Esophagus muscularis mucosa (tissue), 4 donors: ENCODE measurements at places on chromosomes 6 and 20. TPM values are rescaled to one million over a fixed set of nuclear protein-coding genes. Genes with fewer than 3 reads are reported as not detected.
A peak's percentile ranks its signal among the peaks of the same experiment; 100 is the strongest.

GRCh38 chr6:38192487-38192886 lies 373.0 kb downstream of the ZFAND3 start:
- H3K27me3 ChIP-seq = no peaks in the 10 kb centered on the region
- H3K36me3 ChIP-seq = peaks cover 4% of the 10 kb centered on the region
- no peak overlapping the region for H3K27ac ChIP-seq
- no peak overlapping the region for H3K4me3 ChIP-seq
- H3K4me1 ChIP-seq = no peaks in the 10 kb centered on the region
- no peak for DNase-seq

- no peak overlapping the region for H3K27ac ChIP-seq
- H3K4me1 ChIP-seq = peaks cover 13% of the 10 kb centered on the region
- H3K27me3 ChIP-seq = no peaks in the 10 kb centered on the region
- no peak overlapping the region for H3K4me3 ChIP-seq
- no peaks in the 10 kb centered on the region for H3K36me3 ChIP-seq
Measured at GRCh38 chr6:168915855-168916254, 337.8 kb downstream of the THBS2 start.

DNA sequence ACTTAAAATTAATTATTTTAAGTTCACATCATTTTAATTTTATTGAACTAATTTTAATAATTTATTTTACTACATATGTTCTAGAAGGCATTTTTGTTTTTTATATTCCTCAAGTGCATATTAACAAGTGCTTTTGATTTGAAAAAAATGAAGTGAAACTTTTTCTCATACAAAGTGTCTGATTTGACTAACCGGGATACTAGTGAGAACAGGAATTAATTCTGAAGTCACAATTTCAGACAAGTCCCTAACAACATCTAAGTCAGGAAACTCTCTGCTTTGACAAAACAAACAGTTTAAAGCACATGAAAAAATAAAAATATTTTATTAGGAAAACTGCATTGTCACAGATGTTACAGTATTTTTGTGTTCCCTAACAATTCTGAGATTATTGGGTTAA lies 1166.3 kb upstream of the CITED2 start:
- H3K27ac ChIP-seq = no peak overlapping the region
- no peak overlapping the region for H3K4me3 ChIP-seq
- H3K27me3 ChIP-seq = no peaks in the 10 kb centered on the region
- peaks cover 31% of the 10 kb centered on the region for H3K4me1 ChIP-seq
- H3K36me3 ChIP-seq = no peaks in the 10 kb centered on the region

DNA sequence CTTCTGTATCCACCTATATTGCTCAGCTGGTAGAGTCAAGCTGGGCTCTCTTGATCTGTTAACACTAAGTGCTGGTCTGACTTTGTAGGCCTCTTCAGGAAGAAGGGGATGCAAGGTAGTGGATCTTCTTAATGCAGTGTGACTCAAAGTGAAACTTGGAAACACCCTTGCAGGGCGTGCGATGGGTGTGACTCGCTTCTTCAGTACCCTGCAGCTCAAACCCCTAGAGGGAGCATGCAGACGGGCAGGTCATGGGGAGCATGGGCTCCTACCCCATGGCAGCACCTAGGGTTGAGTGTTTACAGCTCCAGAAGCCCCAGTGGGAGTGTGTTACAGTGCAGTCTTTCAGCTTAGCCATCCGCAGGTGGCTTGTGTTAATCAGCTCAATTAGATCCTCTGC lies 757 bp upstream of the SAMD3 start:
- DNase-seq = no peak
- H3K27ac ChIP-seq = no peak overlapping the region
- H3K4me3 ChIP-seq = no peak overlapping the region

GRCh38 chr6:79756496-79756895 lies 125.4 kb downstream of the SH3BGRL2 start:
- H3K27ac ChIP-seq = no peak overlapping the region
- H3K27me3 ChIP-seq = no peaks in the 10 kb centered on the region
- no peak for DNase-seq
- H3K4me1 ChIP-seq = no peaks in the 10 kb centered on the region

DNA sequence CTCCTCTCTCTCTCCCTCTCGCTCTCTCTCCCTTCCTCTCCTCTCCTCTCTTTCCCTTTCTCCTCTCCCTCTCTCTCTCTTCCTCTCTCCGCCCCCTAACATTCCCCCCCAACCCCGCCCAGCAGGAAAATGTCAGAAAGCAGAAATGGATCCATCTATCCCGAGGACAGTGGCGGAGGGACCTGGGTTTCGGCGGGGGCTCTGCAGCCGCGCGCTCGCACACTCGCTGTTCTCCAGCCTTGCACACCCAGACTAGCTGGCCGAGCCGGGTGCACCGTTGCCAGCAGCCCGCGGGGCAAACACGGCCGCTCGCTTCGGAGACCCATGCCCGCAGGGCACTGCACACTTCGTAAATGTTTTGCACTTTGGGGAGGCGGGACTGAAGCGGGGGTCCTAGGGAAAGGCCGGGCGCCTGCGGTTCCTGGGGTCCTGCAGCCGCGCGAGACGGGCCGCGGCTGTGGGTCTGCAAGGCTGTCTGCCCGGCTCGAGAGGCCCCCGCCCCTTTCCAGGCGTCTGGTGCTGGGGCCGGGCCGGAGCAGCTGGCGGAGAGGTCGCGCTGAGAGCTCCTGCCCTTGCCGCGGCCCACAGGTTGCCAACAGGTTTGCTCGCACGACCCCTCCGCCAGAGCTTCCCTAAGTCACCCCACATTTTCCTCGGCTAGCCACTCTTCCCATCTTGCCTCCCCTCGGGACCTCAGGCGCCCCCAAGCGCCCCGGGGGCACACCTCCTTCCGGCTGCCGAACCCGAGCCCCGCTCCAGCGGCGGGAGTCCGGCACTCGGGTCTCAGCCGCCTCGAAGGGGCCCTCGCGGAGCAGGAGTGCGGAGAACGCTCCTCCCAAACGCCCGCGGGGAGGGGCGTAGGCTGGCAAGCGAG lies 818 bp upstream of the MDGA1 start:
- peaks cover 5% of the 10 kb centered on the region for H3K27me3 ChIP-seq
- no peak for DNase-seq
- peak overlapping the region; percentile 73 for H3K27ac ChIP-seq
- H3K4me1 ChIP-seq = peaks cover 23% of the 10 kb centered on the region

DNA sequence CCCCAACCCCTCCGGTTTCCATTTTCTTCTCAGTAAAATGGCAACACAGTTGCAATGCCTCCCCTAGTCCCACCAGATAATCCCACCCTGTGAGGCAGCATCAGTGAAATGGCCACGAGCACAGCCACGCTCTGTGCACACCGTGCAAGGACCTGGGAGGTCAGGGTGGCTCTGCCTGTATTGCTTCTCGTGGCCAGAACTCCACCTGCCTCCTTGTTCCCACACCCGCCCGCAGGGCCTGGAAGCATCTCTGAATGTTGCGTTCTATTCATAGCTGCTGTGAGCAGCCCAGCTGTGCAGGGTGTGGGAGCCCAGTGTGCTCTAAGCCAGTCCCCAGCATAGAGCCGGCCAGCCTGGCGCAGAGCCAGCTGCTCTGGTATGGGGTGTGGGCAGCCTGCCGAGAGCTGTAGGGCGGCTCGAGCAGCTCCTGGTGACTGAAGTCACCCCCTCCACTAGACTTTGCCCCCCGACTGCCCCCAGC lies 161.1 kb downstream of the DLL1 start:
- no peak overlapping the region for H3K4me3 ChIP-seq
- H3K4me1 ChIP-seq = peaks cover 8% of the 10 kb centered on the region
- no peak overlapping the region for H3K27ac ChIP-seq
- H3K27me3 ChIP-seq = no peaks in the 10 kb centered on the region
- H3K36me3 ChIP-seq = no peaks in the 10 kb centered on the region
- no peak for DNase-seq

DNA sequence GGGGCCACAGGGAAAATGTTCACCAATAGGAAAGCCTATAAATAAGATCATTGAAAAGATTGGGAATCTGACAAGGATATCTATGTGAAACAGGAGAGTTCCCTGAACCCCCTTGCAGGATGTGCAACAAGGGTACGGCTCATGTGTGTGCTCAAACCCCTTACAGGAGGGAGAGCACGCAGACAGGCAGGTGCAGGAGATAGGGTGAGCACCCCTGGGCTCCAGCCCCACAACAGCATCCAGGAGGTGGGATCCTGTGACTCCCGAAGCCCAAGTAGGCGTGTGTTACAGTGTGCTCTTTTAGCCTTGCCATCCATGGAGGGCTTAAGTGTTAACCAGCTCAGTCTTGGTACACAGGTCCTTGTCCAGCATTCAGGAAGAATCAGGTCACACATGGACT lies 204.2 kb downstream of the BMP7 start:
- no peak for DNase-seq
- H3K27ac ChIP-seq = no peak overlapping the region
- no peaks in the 10 kb centered on the region for H3K27me3 ChIP-seq
- no peaks in the 10 kb centered on the region for H3K36me3 ChIP-seq
- H3K4me1 ChIP-seq = peaks cover 6% of the 10 kb centered on the region
- H3K4me3 ChIP-seq = no peak overlapping the region

DNA sequence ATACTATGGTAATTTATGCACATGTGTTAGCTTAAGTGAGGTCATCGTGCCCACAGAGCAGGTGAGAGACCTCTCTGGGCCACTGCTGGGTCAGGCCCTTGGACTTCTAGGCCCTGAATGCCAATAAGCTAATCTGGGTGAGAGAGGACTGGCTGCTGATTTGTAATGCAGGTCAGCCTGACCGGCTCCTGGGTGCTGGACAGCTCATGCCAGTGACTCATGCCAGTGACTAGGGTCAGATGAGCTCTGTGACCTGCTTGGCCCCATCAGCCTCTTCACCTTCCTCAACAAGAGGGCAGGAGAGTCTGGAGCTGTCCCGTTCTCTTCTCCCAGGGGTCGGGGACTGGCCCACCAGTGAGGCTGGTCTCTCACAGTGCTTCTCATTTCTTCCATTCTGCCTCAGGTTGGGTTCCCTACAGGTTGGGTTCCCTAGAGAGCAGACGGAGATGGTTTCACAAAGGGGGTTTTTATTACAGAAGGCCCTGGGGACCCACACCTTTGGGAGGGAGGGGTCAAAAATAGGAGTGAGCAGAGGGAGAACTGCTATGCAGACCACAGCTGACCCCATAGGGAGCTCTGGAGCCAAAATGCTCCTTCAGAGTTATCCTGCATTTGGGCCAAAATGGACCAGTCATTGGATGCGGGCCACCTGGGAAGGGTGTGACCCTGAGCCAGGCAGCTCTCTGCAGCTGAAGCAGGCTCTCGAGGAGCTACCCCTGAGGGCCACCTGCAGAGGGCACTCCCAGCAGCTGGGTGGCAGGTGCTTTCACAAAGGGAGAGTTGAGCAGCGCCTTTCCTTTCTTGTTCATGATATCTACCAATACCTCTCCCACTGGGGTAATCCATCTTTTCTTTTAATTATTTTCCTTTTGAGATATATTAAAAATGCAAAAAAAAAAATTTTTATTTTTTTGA lies 2.2 kb upstream of the OXT start:
- no peaks in the 10 kb centered on the region for H3K27me3 ChIP-seq
- no peak for DNase-seq
- no peak overlapping the region for H3K4me3 ChIP-seq
- H3K27ac ChIP-seq = no peak overlapping the region

DNA sequence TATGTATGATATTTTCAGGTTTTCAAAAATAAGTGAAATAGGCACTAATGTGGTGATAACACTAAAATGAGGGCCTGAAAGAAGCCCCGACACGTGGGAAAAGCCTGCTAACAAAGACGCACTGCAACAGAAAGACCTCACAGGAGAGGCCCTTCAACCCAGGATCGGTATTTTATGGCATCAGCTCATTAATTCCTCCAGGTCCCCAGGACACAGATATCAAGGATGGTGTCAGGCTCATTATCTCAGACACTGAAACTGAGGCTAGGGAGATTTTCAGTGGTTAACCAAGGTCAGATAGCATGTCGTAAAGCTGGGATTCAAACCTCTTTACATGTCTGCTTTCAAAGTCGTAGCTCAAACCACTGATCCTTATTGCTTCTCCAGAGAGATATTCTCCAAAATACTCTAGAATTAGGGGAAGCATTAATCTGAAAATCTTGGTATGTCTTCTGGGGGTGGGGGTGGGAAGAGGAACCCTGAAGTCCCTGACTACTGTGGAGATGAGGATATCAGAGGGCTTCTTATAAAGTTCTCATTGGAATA lies 64.1 kb downstream of the PPP1R3G start:
- no peaks in the 10 kb centered on the region for H3K4me1 ChIP-seq
- H3K27me3 ChIP-seq = no peaks in the 10 kb centered on the region
- H3K4me3 ChIP-seq = no peak overlapping the region
- DNase-seq = no peak

DNA sequence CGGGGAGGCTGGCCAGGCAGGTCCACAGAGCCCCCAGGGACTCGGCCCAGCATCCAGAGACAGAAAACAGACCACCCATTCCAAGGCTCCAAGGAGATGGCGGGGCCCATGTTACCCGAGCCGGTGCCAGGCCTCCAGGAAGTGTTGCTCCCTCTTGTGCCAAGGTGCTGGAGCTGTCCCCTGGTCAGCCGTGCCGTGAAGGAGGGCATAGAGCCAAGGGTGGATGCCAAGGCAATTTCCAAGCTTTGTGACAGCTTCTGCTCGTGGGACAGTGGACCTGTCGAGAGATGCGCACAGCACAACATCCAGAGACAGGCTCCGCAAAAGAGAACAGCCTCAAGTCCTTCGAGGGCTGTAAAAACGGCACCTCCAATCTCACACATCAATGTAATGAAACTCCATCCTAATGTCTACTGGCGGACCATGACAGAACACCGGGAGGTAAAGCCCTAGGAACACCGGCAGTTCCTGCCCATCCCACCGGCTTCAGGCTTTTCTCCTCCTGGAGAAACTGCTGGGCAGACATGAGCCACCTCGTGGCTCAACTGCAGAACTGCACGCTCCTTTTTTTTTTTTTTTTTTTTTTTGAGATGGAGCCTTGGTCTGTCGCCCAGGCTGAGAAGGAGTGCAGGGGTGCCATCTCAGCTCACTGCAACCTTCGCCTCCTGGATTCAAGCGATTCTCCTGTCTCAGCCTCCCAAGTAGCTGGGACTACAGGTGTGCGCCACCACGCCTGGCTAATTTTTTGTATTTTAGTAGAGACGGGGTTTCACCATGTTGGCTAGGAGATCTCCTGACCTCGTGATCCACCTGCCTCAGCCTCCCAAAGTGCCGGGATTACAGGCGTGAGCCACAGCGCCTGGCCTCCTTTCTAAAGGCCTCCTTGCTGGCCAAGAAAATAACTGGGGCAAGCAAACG lies 30.9 kb upstream of the AVP start:
- H3K4me1 ChIP-seq = peaks cover 16% of the 10 kb centered on the region
- H3K27ac ChIP-seq = no peak overlapping the region
- no peaks in the 10 kb centered on the region for H3K27me3 ChIP-seq
- H3K4me3 ChIP-seq = no peak overlapping the region
- no peak for DNase-seq

The CDK19 gene
- 12.7 TPM for total RNA-seq

The TMEM151B gene
- total RNA-seq = 0.98 TPM

The RAD21L1 gene
- total RNA-seq = not detected

The EBF4 gene
- 30.3 TPM for total RNA-seq

The SMPDL3A gene
- 7.8 TPM for total RNA-seq

The GHRH gene
- not detected for total RNA-seq

The RIN2 gene
- total RNA-seq = 49.8 TPM
